ENCODE measurements at places on chromosomes 3 and 15. TPM values are rescaled to one million over a fixed set of nuclear protein-coding genes. Genes with fewer than 3 reads are reported as not detected.

- DNase-seq: no peak
- H3K4me1 ChIP-seq: no peaks in the 10 kb centered on the region
- no peaks in the 10 kb centered on the region for H3K36me3 ChIP-seq
- no peaks in the 10 kb centered on the region for H3K27me3 ChIP-seq
- no peak overlapping the region for H3K4me3 ChIP-seq
Observed at GRCh38 chr3:48217449-48217848, 5.8 kb upstream of the CAMP start.

- H3K36me3 ChIP-seq: no peaks in the 10 kb centered on the region
- peak; percentile 38 for DNase-seq
- H3K27me3 ChIP-seq: peaks cover 47% of the 10 kb centered on the region
- peaks cover 24% of the 10 kb centered on the region for H3K4me1 ChIP-seq
- H3K27ac ChIP-seq: no peak overlapping the region
Observed at GRCh38 chr3:79765911-79766310, 1.9 kb downstream of the ROBO1 start.

- peaks cover 10% of the 10 kb centered on the region for H3K4me1 ChIP-seq
- no peak for DNase-seq
- H3K27me3 ChIP-seq: no peaks in the 10 kb centered on the region
- H3K4me3 ChIP-seq: no peak overlapping the region
- H3K27ac ChIP-seq: peak overlapping the region; percentile 59
- no peaks in the 10 kb centered on the region for H3K36me3 ChIP-seq
Observed at GRCh38 chr3:184347321-184348056, 10.1 kb downstream of the FAM131A start.

DNA sequence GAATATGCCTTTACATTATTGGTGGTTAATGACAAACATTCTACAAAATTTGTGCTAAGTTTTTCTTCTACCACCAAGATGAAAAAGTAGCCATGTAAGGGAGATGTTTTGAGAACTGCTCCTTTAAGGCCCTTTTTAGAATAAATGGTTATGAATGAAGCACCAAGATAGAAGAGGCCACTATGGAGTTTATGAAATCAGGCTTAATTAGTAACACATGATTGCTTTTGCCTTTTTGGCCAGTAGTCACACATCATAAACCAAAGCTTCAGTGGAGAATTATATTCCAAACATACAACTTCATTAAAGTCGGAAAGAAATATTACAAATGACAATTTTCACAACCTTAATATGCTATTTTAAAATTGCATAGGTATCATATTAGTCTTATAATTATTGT lies 331.7 kb downstream of the RBMS3 start:
- H3K27ac ChIP-seq: no peak overlapping the region
- no peak overlapping the region for H3K4me3 ChIP-seq

DNA sequence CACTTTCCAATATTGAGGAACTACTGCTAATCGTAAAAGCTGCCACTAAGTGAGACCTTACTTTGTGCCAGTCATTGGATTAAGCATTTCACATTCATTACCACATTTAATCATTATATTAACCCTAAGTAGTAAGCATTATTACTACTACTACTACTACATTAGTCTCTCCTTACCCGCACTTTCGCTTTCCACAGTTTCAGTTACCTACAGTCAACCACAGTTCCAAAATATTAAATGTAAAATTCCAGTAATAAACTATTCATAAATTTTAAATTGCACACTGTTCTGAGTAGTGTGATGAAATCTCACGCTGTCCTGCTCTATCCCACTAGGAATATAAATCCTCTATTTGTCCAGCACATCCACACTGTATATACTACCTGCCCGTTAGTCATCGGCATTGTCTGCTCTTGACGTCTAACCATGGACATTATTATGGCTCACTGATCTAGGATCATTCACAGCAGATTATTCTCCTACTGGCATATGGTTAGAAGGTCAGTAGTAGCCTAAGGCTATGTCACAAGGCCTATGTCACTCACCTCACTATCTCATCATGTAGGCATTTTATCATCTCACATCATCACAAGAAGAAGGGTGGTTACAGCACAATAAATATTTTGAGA lies 121.1 kb downstream of the GSK3B start:
- no peaks in the 10 kb centered on the region for H3K36me3 ChIP-seq
- no peak overlapping the region for H3K27ac ChIP-seq
- no peak overlapping the region for H3K4me3 ChIP-seq
- no peak for DNase-seq
- no peaks in the 10 kb centered on the region for H3K4me1 ChIP-seq
- H3K27me3 ChIP-seq: no peaks in the 10 kb centered on the region

DNA sequence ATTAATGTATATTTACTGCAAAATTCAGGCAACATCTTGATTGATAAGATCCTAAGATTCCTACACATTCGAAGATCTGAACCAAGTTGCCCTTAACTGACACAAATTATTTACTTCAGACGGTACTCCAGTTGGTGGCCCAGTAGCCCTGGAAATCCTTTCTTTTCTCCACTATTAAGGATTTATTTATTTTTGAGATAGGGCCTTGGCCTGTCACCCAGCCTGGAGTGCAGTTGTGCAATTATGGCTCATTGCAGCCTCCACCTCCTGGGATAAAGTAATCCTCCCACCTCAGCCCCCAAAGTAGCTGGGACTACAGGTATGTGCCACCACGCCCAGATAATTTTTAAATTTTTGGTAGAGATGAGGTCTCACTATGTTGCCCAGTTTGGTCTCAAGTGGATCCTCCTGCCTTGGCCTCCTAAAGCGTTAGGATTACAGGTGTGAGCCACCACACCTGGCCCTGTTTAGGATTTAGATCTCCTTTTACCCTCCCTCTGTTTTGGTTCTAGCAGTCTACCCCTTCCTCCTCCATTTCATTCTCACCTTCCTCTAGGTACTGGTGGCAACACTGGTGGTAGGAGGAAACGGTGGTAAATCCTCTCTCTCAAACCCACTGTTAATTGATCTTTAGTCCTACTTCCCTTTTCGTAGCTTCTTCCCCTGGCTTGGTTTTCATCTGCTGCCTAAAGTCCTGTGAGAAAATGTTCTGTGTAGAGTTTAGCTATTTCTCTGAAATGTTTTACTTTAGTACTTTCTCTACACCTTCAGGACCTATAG lies 12.7 kb upstream of the ZNF609 start:
- no peak for DNase-seq
- H3K4me1 ChIP-seq: no peaks in the 10 kb centered on the region
- H3K27me3 ChIP-seq: no peaks in the 10 kb centered on the region
- H3K4me3 ChIP-seq: no peak overlapping the region
- no peak overlapping the region for H3K27ac ChIP-seq

DNA sequence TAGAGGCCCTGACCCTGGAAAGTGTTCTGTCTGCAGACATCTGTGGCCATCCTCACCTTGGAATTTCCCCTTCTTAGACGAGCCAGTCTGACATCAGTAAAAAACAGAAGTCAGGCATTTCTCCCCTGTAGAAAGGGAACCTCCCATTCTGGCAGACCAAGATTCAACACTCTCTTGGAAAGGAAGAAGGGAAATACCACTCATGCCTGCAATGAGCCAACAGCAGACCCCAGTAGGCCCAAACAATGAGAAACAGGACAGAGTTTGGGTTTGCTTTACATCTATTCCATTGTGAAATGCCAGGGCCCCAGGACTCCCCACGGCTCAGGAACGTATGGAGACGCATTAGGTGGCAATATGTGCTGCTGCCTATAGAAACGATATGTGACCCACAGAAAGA lies 264.0 kb upstream of the NSMCE3 start:
- peak; percentile 61 for DNase-seq
- H3K4me1 ChIP-seq: peaks cover 27% of the 10 kb centered on the region

DNA sequence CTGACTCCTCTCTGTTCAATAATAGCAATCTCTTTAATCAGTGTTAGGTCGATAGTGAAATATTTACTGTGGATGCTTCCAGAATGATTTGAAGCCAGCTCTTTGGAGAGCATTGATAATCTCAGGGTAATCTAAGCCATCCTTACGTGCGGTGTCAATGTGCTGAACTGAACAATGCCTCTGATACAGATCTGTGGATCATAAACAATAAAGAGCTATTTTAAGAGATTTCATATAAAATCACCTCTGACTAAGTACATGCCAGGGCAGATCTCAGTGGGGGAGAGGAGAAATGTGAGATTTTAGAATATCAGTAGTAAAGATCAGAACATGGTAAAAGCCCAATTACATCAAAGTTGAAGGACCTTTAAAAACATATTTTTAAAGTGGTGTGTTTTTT lies 319.3 kb upstream of the GBE1 start:
- H3K27ac ChIP-seq: no peak overlapping the region
- H3K36me3 ChIP-seq: no peaks in the 10 kb centered on the region
- no peak overlapping the region for H3K4me3 ChIP-seq
- H3K4me1 ChIP-seq: peaks cover 24% of the 10 kb centered on the region

- H3K27me3 ChIP-seq: no peaks in the 10 kb centered on the region
- no peaks in the 10 kb centered on the region for H3K36me3 ChIP-seq
- DNase-seq: no peak
- H3K4me1 ChIP-seq: no peaks in the 10 kb centered on the region
Observed at GRCh38 chr15:66912441-66912840, 153.0 kb upstream of the SMAD3 start.

- peak overlapping the region; percentile 78 for H3K4me3 ChIP-seq
- H3K36me3 ChIP-seq: no peaks in the 10 kb centered on the region
- DNase-seq: no peak
- peaks cover 4% of the 10 kb centered on the region for H3K4me1 ChIP-seq
Observed at GRCh38 chr3:122416966-122417365, 1.1 kb upstream of the WDR5B start.

- no peak overlapping the region for H3K27ac ChIP-seq
- no peaks in the 10 kb centered on the region for H3K4me1 ChIP-seq
- DNase-seq: no peak
Observed at GRCh38 chr3:141625506-141625905, 112.6 kb upstream of the RNF7 start.

GRCh38 chr3:9211155-9211950 lies 38.1 kb downstream of the SRGAP3 start:
- H3K36me3 ChIP-seq: no peaks in the 10 kb centered on the region
- H3K27ac ChIP-seq: no peak overlapping the region
- H3K4me1 ChIP-seq: no peaks in the 10 kb centered on the region
- no peaks in the 10 kb centered on the region for H3K27me3 ChIP-seq
- no peak overlapping the region for H3K4me3 ChIP-seq

- peaks cover 39% of the 10 kb centered on the region for H3K4me1 ChIP-seq
- DNase-seq: peak; percentile 60
- no peak overlapping the region for H3K27ac ChIP-seq
- no peaks in the 10 kb centered on the region for H3K27me3 ChIP-seq
- no peak overlapping the region for H3K4me3 ChIP-seq
- no peaks in the 10 kb centered on the region for H3K36me3 ChIP-seq
Observed at GRCh38 chr15:73389539-73389938, 20.8 kb upstream of the HCN4 start.

DNA sequence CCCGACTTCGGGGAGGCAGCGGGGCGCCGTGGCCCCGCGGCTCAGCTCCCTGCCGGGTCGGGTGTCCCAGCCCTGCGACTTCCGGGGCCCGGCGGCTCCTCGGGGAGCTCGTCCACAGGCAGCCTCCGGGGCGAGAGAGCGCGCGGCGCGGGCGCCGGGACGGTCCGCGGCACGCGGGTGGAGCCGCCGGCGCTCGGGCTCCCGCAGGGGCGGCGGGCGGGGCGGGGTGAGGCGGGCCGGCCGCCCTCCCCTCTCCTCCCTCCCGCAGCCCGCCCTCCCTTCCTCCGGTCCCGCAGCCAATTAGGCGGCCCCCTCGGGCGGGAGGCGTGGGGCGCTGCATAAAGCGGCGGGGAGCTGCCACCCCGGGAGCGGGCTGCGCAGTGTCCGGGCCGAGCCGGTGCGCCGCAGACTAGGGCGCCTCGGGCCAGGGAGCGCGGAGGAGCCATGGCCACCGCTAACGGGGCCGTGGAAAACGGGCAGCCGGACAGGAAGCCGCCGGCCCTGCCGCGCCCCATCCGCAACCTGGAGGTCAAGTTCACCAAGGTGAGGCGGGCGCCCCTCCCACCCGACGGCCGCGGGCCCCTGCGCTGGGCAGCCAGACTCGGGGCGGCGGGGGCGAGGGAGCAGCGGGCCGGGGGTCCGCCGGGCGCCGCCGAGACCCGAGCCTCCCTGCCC lies at the start of gene ALDH1A3:
Gene ALDH1A3 (plus strand): TSS at position 368 of the 675 bp plus-strand sequence. CDS start 77 bp downstream, at position 445.
- no peaks in the 10 kb centered on the region for H3K36me3 ChIP-seq
- DNase-seq: peak; percentile 56
- H3K4me3 ChIP-seq: peak within 1 kb of the TSS; percentile 76

SLC12A1 gene
- total RNA-seq: 0.19 TPM

SKOR1 gene
- total RNA-seq: 0.17 TPM

GOLGA8K gene
- total RNA-seq: not detected

LDHAL6B gene
- total RNA-seq: not detected

SLC6A11 gene
- total RNA-seq: 1.2 TPM

SMCO1 gene
- not detected for total RNA-seq

CYP11A1 gene
- 3.3 TPM for total RNA-seq

Data from GM23338 (cell line).